Stimulated activated CD8-positive, alpha-beta memory T cell treated with anti-CD3 and anti-CD28 coated beads, Interleukin-7, amount 100 ng/mL, for 1 hour (primary cell): ENCODE measurements at places on chromosomes 13 and 19.

DNA sequence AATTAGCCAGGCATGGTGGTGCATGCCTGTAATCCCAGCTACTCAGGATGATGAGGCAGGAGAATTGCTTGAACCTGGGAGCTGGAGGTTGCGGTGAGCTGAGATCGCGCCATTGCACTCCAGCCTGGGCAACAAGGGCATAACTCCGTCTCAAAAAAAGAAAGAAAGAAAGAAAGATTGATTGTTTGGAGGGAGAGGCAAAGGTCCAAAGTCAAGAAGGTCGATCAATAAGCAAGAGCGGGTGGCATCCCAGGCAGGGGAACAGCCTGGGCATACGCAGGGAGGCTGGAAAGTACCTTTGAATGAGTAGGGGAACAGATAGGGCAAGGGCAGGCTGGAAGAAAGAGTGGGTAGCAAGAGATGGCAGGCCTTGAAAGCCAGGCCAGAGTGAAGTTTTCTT is 11.9 kb upstream of the APOC4 start:
- no peak for DNase-seq

DNA sequence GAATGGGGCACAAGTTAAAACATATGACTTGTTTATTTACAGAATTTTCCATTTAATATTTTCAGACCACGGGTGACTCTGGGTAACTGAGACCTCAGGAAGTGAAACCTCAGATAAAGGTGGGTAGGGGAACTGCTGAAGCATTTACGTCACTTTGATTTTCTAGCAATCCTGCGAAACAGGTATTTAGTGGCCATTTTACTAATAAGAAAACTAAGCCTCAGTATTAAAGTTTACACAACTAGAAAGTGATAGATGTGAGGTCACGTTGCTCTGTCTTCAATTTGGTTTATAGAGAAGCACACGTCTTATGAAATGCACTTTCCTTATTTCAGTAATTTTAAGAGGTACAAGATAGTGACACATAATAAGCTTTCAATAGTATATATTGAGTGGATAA is 402.8 kb downstream of the FGF9 start:
- DNase-seq: no peak

- no peak for DNase-seq
Observed at GRCh38 chr19:22532388-22533300, 101.5 kb upstream of the ZNF492 start.

DNA sequence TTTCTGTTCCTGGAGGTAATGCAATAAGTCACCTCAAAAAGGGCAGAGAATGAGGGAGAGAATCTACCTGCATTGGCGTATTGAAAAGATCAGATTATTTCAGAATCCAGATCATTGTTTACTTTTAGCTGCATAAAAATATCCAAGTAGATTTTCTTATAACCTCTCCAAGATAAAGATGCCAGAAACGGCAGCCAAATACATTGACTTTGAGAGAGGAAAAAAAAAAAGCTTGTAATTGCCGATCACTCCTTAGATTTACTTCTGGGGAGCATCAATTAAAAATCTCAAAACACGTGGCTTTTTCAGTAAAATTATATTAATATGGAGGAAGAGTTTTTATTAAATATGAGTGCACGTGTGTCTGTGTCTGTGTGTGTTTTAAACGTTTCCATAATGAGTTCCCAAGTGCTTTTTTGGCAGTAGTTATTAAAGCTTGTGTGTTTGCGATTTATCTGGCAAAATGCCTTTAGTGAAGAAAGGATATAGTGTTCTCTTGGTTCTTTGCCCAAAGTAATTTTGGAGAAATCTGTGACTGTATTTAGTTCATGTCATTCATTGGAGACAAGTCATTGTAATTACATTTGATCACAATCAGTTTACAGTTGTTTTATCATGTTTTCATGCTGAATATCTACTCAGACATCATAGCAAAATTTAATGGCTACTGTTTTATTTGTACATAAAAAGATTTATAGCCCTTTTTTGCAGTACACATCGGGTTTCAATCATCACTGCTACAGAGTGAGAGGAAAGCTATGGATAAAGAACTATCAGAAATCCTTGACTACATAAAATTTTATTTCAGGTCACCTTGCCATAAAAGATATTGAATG is 176.1 kb downstream of the TM9SF2 start:
- no peak for DNase-seq

DNA sequence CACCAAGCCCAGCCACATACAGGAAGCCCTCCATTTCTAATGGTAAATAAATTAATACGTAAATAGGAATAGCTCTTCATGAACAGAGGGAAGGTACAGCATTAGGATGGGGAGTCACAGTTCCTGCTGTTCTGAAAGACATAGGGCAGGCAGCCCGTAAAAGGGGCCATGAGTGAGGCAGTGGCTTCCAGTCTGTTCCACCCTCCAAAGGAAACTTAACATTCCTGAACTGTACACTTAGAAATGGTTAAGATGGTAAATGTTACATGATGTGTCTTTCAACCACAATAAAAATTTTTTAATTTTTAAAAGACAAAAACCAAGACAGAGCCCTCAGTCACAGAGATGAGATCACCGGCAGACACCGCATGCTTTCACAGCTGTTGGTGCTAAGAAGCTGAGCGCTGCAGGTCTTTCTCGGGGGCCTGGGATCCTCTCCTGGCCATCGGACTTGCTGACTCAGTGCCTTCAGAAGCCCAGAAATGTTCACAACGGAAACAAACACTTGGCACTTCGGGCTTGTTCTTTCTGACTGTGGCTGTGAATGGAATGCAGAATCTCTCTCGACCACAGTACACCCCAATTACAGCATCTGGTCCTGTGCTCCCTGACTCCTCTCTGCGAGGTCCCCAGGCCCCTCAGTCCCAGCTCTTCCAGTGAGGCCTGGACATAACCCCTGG is 36.4 kb downstream of the EPS15L1 start:
- DNase-seq: no peak

- no peak for DNase-seq
Observed at GRCh38 chr19:2982983-2983350, 5.6 kb downstream of the TLE6 start.
